D721Med (cell line): ENCODE measurements at places on chromosomes 13 and 19.

DNA sequence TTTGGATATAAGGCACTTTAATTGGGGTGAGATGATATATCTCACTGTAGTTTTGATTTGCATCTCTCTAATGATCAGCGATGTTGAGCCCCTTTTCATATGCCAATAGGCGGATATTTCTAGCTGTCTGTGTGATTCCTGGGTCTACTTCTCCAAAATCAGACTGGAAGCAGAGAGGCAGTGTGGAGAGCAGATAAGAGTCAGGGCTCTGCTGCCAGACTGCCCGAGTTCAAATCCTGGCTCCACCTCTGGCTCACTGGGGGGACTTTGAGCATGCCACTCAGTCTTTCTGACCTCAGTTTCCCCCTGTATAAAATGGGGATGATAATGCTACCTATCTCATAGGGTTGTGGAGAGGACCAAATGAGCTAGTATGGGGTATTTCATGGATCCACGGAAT is 24.0 kb upstream of the ACP7 start:
- DNase-seq = no peak

GRCh38 chr19:35363001-35363590 is 4.8 kb downstream of the FFAR3 start:
- DNase-seq = no peak

GRCh38 chr13:62087124-62087523 is 671.5 kb upstream of the PCDH20 start:
- no peak for DNase-seq

DNA sequence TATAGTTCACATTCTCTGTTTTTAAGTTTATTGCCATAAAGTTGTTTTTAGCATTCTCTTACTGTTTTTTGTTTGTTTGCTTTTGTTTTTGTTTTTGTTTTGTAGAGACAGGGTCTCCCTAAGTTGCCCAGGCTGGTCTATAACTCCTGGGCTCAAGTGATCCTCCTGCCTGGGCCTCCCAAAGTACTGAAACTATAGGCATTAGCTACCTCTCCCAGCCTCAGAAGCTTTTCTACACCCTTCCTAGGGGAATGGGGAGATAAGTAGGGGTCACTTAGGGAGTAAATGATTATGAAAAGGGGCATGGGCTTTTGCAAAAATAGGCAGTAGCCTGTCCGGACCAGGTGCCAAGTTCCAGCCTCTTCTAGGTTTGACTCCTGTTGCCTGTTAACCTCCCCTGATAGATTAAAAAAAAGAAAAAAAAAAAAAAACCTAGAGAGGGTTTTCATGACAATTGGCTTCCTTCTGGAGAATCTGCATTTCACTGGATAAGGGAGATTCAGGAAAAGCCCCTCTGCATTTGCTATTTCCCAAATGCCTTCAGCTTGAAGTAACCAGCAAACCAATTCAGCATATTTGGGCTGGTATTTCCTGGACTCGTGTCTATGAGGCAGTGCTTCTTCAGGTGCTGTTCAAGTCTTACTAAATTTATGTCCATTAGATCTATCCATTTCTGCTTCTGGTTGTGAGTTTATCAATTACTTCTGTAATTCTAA is 216.8 kb downstream of the TM9SF2 start:
- no peak for DNase-seq

- DNase-seq = no peak
Observed at GRCh38 chr13:114141261-114141996, 9.0 kb upstream of the RASA3 start.

DNA sequence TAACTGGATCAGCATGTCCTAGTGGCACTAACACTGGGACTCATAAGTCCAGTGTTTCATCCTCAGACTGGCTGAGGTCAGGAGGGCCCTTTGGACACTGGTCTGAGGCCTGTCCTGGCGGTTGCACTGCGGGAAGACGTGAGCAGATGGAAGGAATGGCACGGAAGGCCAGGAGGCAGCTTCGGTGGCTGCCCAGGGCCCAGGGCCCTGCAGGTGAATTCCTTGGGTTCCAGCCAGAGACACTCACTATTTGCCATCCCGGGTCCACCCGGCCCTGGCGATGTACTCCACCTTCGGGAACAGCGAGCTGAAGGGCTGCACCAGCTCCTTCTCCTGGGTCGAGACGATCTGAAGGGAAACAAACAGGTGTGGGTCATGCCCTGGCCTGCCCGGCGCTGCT is 26.3 kb downstream of the DPP9 start:
- no peak for DNase-seq
